ENCODE measurements at places on chromosomes 1 and 21.

DNA sequence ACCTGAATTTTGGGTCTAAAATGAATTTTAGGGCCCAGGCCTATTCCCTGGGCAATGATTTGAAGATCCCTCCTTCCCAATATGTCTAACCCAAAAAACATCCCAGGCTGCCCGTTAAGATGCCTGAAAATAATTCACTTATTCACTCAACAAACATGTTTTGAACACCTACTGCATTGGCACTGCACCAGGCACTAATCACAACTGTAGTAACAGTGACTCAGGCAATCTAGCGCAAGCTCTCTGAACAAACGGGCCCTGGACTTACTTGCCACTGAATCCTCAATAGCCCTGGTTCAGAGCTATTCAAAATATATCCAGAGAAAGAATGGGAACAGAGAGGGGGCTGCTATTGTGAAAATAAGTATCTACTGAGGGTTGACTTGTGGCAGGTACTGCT lies 4.2 kb downstream of the CD244 start:
- DNase-seq: no peak

GRCh38 chr1:209456878-209457277 lies 126.6 kb upstream of the CAMK1G start:
- DNase-seq: peak; percentile 36

DNA sequence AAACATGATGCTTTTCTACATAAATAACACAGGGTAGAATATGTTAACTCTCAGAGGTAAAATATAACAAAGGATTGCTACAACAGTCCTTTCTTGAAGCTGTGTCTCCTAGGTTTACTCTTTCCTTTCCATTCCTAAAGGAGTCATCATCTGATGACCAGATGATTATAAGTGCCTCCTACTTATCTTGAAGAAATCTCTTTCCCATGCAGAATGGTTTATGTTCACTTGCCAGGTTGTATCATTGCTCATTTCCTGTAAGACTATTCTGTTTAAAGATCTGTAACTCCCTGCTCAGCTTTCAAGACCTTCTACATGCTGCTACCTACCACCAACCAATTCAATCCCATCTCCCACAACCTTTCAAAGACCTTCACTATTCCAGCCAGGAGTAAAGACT lies 51.5 kb upstream of the PTCH2 start:
- DNase-seq: no peak

DNA sequence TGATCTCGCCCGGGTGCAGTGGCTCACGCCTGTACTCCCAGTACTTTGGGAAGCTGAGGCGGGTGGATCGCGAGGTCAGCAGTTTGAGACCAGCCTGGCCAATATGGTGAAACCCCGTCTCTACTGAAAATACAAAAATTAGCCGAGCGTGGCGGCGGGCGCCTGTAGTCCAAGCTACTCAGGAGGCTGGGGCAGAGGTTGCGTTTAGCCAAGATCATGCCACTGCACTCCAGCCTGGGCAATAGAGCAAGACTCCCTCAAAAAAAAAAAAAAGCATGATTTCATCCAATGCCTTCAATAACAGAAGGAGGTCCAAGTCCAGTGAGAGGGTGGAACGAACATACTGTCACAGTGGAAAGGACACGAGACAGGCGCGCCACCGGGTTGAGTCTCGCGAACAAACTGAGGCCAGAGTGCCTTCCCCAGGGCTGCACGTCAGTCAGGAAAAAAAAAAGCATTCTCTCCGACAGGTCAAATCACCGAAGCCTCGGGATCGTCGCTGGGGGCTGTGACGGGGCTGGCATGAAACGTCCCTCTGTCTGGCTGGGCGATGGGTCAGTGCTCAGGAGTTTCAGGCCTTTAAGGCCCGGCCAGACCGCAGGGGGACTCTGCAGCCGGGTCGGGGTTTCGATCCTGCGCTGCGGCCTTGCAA lies 8.4 kb upstream of the CROCC start:
- no peak for DNase-seq

- DNase-seq: peak; percentile 35
Measured at GRCh38 chr1:24526940-24527542, 24.4 kb downstream of the RCAN3 start.

GRCh38 chr1:64898107-64898861 lies 68.1 kb downstream of the JAK1 start:
- DNase-seq: peak; percentile 99

- DNase-seq: peak; percentile 18
Measured at GRCh38 chr1:43315963-43316737, 15.4 kb downstream of the TIE1 start.

DNA sequence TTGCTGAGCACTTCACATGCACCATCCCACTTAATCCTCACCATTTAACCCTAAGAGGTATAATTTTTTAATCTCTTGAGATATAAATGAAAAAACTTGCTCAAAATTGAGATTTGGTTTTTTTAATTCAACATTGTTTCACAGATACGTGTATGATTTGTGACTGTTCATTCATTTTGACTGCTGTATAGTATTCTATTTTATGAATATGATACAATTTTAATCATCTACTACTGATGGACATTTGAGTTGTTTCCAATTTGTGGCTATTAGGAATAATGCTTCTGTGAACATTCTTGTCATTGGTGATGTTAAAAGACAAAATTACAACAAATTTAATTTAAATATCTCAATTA lies 617 bp upstream of the ZMYM6 start:
- DNase-seq: no peak

- DNase-seq: no peak
Measured at GRCh38 chr1:113990530-113990929, 11.3 kb downstream of the OLFML3 start.

DNA sequence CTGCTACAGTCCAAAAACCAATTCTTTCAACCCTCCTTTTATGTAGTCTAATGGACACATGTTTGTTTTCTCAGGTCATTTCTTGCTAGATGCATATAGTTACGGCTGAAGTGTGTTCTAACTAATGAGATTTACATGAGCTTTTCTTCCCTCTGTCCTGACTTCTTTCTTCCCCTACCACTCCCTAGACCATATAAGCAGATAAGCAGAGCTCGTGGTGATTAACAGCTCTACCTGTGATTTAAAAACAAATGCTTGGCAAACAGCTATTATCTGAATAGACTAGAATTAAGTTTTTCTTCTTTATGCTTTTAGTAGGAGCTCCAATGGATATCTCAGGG lies 18.6 kb downstream of the KHDRBS1 start:
- DNase-seq: no peak

DNA sequence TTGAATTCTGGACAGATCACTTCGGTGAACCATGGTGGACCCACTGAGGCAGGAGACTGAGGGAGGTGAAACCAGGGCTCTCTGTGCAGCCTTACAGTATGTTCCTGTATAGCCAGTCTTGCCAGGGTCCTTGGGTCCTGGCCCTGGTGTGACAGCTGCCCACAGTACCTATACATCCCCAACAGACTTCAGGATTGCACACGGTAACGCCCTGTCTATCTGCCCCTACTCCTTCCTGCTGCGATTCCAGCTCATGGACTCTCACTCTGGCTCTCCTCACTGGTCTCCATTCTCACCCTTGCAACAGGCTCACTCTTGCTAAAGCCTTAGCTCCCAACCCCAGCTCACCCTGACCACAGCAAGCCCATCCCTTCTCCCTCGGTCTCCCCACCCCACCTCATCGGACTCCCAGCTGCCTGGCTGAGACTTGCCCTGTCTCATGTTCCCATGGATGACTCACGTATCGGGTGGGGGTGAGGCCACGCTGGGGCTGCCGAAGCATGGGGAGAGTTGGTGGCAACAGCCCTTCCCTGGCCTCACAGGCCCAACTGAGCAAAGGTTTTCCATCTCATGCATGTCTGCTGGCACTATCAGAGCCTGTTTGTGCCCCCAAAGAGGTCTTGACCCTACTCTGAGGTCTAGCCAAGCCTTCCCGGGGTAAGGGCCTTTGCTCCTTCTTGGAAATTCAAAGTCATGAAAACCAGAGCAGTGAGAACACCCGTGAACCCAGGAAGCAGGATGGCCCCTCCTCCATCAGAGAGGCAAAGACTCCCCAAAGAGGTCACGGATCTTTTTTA lies 7.1 kb downstream of the PHLDA3 start:
- DNase-seq: peak; percentile 88
